ENCODE measurements at places on chromosomes 5 and 9.

GRCh38 chr5:136056771-136057335 lies 28.1 kb downstream of the TGFBI start:
- DNase-seq = no peak

DNA sequence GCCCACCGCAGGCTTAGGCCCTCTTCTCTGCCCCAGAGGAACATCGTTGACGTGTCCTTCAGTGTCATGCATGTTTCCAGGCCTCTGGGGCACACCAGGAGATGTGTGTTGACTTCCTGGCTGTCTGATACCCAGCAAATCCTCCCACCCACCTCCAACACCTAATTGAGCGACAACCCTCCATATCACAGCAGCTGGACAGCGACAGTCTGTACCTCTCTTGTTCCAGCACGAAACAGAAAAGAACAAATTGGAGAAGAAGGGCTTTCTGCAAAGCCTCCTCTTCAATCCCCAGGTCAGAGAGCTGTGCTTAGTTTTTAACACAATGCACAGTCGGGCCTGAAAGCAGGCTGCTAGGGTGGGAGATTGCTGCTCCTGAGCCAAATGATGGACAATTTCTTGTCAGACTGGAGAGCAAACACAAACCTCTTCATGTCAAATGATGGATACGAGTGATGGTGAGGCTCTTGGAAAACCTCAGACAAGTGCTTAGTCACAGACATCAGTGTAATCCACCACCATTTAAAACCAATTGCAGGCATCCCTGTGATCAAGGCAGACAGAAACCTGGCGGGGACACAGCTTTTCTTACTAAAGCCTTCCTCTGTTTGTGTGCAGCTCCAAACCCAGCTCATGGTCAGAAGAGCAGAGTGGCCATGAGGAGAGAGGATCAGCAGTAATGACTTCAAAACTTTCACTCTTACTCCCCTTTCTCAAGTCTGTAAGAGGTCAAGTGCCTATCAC lies 110.6 kb downstream of the EBF1 start:
- no peak for DNase-seq

- no peak for DNase-seq
Measured at GRCh38 chr9:86943201-86944113, 3.8 kb downstream of the GAS1 start.

DNA sequence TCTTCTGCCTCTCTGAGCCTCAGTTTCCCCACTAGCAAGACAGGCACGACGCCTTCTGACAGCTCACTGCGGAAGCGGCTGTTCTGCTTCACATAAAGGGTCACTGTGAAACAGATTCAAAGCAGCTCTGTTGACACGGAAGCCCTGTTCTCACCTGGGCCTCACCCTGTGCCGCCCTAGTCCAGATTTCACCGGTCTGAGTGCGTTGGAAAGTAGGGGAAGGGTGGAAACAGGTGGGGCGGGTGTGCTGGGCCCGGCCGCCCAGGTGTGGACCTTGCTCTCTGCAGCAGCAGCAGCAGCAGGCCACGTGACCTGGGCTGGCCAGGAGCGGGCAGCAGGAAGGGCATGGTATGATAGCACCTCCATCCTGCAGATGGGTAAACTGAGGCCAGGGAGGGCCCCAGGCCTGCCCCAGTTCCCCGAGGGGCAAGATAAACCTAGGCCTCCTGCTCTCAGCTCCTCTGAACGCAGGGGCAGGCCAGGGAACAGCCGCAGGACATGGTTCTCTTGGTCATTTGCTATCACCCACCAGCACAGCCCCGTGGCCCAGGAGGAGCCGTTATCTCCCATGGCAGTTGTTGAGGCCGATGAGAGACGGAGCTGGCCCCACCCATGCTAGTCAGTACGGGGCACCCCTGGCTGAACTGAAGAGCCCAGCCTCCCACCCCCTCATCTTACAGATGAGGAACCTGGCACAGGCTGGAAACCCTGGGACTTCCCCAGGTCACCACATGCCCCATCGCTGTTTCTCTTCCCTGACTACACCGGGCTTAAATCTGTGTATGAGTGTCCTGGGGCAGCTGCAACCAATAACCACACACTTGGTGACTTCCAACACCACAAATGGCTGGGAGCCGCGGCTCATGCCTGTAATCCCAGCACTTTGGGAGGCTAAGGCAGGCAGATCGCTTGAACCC lies 12.1 kb downstream of the PTGES2 start:
- DNase-seq = no peak

GRCh38 chr9:37752642-37753488 lies 740 bp upstream of the TRMT10B start:
- DNase-seq = no peak

GRCh38 chr5:22852807-22853660 lies at the start of gene CDH12:
TSS of gene CDH12 (minus strand) at chr5:22853344.
- DNase-seq = no peak

- no peak for DNase-seq
Measured at GRCh38 chr9:37037503-37038301, 3.6 kb upstream of the PAX5 start.

DNA sequence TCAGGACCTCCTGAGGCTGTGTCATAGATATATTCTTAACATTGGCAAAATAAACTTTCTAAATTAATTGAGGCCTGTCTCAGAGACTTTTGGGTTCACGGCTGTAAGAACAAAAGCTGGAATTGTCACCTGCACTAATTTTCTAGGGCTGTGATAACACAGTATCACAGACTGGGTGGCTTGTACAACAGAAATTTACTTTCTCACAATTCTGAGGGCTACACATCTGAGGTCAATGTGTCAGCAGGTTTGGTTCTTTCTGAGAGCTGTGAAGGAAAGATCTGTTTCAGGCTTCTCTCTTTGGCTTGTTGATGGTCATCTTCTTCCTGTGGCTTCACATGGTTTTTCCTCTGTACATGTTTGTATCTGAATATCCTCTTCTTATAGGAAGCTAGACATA lies 29.2 kb upstream of the NFIL3 start:
- DNase-seq = no peak

DNA sequence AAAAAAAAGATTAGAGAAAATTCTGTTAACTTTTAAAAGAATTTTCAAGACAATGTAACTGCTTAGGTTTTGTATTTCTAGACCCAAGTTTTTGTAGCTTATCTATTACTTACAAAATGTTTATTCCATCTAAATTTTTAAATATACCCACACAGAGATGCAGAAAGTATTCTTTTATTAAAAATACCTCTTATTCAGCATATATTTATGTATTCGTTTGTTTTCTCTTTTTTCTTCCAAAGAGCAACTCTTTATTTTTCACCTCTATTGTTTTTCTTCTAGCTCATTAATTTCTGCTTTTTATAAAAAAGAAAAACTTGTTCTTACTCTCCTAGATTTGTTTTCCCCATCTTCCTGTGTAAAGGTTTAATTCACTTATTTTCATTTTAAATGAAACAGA lies 180.3 kb downstream of the ZDHHC21 start:
- DNase-seq = no peak

DNA sequence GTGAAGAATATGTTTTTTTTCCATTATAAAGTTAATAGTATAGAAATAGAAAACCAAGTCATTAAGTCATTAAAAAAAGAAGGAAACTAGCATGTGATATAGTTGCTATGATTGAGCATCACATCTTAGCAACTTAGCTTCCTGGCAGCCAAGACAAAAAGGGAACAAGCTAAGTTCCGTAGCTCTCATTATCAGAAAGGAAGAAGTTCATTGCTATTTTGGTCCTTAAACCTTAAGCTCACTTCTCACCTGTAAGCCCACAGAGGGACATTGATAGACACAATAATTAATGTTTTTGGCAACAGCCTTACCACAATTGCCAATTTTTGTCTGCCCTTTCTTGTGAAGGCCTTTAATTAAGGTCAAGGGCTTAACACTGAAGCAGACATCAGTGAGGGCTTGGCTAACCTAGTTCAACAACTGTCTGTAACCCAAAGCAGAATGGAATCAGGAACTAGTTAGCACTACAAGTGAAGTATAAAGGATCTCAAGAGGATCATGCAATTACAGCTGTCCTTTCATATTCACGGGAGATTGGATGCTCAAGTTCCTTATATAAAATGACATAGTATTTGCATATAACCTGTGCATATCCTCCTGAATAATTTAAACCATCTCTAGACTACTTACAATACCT lies 24.0 kb upstream of the KLF4 start:
- no peak for DNase-seq

GRCh38 chr9:16753256-16753655 lies 117.2 kb downstream of the BNC2 start:
- no peak for DNase-seq

DNA sequence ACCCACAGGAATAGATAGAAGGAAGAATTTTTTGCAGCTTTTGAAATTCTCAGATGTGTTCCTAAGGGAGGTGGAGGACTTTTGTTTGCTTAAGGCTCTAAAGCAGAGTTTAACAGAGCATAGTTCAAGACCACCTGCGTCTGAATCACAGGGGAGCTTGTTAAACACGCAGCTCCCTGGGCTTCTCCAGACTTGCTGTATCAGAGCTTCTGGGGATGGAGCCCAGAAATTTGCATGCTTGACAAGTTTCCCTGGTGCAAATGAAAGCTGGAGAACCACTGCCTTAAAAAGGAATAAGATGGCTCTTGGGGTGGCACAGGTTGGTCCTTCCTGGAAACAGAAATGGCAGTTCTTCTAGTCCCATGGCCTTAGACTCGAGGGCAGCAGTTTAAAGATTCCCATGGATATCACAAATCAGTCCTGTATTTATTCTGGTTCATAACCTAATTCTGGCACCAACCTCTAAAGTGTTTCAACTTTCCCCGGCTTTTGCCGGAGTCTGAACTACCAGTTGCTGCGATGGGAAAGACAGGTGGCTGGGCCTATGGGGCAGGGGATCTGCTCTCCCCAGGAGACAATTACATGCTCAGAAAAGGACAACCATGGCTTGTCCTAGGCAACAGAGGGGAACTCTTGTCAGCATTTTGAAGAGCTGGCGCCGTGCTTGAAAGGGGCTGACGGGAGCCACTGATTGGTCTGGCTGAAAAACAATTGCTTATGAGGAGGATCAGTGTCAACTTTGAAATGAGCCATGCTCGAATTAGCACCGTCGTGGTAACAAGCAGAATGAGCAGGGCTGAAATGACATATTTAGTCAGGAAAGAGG lies 599.6 kb downstream of the CCDC171 start:
- DNase-seq = no peak

GRCh38 chr9:133979273-133979920 lies 12.7 kb downstream of the VAV2 start:
- no peak for DNase-seq

GRCh38 chr5:134525683-134526482 lies 413 bp downstream of the JADE2 start:
- DNase-seq = no peak

GRCh38 chr5:169294621-169295020 lies 6.3 kb downstream of the SLIT3 start:
- no peak for DNase-seq

GRCh38 chr5:132001647-132002561 lies 9.6 kb downstream of the ACSL6 start:
- no peak for DNase-seq

Measured in kidney epithelial cell (primary cell).